ENCODE measurements at places on chromosomes 4 and X.
A peak's percentile ranks its signal among the peaks of the same experiment; 100 is the strongest.

DNA sequence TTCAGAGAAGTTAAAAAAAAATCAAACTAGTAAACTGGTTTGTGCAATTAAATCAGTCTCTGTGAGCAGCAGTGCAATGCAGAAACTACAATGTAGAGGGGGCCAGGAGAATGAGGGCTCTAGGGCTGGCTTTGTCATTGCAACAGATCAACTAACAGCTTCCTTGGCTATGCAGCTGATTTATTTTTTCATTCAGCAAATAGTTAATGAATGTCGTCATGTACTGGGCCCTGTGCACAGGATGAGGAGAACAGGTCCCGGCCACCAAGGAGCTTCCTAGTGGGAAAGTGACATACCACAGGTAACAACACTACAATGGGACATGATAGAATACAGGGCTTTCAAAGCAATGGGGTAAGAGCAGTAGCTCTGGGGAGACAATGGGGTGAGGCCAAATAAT, 190.1 kb downstream of the NSUN7 start:
- DNase-seq = no peak

- peak; percentile 45 for DNase-seq
Observed at GRCh38 chrX:115650916-115651315, 89.9 kb downstream of the PLS3 start.

- no peak for DNase-seq
Observed at GRCh38 chr4:1676605-1677525, 7.2 kb downstream of the FAM53A start.

- DNase-seq = no peak
Observed at GRCh38 chrX:19513383-19513782, 1.9 kb downstream of the MAP3K15 start.

- no peak for DNase-seq
Observed at GRCh38 chr4:154559494-154560418, 3.1 kb upstream of the FGB start.

GRCh38 chr4:113141901-113142346, 92.5 kb downstream of the ANK2 start:
- DNase-seq = no peak

DNA sequence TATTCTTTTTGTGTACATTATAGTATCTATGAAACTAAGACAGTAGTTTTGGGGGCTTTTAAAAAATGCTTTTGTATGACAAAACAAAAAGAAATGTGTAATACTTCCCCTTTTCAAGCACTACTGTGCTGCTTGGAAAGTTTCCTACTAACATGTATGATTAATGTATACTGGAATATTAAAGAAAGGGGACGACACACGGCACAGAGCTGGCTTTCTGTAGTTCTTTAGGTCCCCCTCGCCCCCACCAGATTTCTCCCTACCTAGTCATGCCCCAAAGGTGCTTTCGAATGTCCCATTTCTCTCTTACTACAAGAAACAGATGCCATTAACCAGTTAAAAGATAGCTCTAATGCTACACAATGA, 1.6 kb upstream of the AP1S2 start:
- no peak for DNase-seq

GRCh38 chrX:37364666-37365065, 15.5 kb downstream of the PRRG1 start:
- DNase-seq = no peak

- no peak for DNase-seq
Observed at GRCh38 chr4:85725721-85726170, 250.8 kb downstream of the ARHGAP24 start.

DNA sequence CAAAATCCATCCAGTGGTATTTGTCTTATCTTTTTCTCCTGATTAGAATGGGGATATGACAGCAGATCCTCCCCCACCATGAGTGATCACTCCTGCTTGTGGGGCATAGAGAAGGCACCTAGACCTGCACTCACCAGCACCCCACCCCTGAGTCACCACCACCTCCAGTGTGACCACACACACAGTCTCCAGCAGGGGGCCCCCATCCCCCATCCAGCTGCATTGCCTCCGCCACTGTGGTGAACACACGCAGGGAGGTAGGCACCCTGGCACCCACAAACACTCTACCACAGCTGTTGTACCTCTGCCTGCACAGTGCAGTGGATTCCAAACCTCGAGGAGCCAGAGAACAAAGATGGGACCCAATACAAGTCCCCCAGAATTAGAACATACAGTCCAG, 9.0 kb upstream of the MAGEA8 start:
- DNase-seq = no peak

- no peak for DNase-seq
Observed at GRCh38 chrX:99383786-99384185, 1026.3 kb downstream of the PCDH19 start.

GRCh38 chr4:165827018-165827417, 46.0 kb upstream of the TLL1 start:
- DNase-seq = no peak

- DNase-seq = no peak
Observed at GRCh38 chr4:146342600-146343192, 128.4 kb downstream of the REELD1 start.

GRCh38 chr4:15717086-15717485, 14.2 kb downstream of the BST1 start:
- no peak for DNase-seq

GRCh38 chr4:620851-621261, 4.5 kb upstream of the PDE6B start:
- no peak for DNase-seq

DNA sequence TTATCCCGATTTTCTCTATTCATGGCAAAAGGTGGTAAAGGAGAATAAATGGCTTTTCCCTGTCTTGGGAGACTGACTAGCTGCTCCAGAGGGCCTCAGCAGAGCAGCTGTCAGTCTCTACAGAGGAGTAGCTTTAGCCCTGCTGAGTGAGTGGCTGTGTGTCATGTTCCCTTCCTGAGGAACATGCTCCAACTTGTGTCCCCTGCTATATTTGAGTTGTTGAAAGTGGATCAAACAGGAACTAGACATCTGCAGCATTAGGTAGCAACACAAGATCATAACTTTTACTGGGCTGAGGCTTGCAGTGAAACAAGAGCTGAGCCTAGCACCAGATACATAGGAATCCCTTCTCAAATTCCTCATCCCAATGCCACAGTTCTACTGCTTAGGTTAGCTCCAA, 26.7 kb upstream of the PLAC1 start:
- no peak for DNase-seq

GRCh38 chr4:10299601-10300000, 157.6 kb downstream of the ZNF518B start:
- no peak for DNase-seq

DNA sequence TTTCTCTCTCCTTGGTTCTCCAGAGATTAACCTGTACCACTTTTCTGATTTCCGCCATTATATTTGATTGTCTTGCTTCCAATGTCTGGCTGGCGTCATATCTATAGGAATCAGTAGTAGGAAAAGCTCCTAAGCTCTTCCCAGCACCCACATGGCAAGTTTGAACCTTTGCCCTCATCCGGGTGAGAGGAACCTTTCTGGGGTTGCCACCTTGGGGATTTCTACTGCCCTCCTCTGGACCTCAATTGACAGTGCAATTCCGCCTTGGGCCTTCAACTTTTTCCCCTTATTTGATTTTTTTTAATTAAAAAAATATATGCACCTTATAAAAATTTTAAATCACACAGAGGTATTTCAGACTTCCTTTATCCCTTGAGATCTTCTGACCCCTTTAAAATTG, 2.0 kb upstream of the CXorf66 start:
- DNase-seq = no peak

DNA sequence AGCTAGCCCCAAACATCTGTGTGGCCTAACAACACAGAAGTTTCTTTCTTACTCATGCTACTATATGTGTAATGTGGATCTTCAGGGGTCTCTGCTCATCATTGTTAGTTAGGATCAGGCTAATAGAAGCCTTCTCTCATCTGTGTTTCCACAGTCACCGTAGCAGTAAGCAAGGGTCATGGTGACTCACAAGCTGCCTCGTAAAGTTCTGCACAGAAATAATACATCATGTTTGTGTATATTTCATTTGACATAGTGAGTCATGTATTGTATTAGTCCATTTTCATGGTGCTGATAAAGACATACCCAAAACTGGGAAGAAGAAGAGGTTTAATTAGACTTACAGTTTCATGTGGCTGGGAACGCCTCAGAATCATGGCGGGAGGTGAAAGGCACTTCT, 38.7 kb downstream of the SLC4A4 start:
- no peak for DNase-seq

DNA sequence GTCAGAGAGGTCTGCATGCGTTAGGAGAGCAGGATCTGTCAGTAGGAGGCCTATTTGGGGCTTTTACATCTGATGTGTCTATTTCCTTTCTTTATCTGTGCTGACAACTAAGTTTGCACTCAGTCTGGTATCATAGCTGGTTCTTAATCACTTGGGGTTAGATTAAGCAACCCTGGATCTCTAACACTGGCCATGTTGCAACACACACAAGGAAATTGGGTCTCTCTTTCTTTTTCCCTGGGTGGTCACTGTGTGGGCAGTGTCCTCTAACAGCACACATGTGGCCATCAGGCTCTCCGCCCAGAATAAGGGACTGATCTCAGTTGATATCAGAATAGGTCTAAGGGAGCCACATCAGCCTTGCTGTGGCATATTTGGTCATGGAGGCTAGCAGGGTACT, 38.9 kb downstream of the IGFBP7 start:
- no peak for DNase-seq

GRCh38 chrX:15242899-15243555, 26.9 kb downstream of the ASB9 start:
- peak; percentile 28 for DNase-seq

DNA sequence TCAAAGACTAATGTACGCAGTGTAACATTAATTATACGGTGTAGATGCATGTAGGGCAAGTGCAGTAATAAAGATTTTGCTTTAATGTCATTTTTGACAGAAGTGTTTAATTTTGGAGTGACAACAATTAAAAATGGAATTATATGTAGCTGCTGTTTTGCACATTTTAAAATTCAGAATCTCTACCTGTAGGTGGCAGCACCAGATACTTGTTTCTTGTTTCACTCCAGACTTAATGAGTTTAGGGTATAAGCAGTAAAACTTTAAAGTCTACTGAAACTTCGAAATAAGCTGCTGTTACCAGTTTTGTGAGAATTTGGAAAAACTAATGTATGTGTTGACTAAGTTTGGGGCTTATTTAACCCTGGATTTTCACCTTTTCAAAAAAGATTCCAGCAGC, 144.9 kb downstream of the POLA1 start:
- DNase-seq = peak; percentile 8

DNA sequence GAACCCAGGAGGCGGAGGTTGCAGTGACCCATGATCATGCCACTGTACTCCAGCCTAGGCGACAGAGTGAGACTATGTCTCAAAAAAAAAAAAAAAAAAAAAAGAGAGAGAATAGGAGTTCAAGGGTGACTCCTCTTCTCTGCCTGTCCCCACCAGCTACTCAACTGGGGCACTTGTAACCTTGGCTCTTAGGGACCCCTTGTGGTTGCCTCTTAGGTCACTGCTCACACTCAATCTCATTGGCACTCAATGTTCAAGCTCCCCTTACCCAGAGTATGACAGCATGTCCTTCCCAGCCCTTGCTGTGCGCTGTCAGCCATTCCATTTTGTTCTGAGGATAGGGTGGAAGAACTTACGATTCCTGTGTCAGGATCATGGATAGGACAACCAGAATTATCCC, 82.4 kb upstream of the BEND4 start:
- no peak for DNase-seq

DNA sequence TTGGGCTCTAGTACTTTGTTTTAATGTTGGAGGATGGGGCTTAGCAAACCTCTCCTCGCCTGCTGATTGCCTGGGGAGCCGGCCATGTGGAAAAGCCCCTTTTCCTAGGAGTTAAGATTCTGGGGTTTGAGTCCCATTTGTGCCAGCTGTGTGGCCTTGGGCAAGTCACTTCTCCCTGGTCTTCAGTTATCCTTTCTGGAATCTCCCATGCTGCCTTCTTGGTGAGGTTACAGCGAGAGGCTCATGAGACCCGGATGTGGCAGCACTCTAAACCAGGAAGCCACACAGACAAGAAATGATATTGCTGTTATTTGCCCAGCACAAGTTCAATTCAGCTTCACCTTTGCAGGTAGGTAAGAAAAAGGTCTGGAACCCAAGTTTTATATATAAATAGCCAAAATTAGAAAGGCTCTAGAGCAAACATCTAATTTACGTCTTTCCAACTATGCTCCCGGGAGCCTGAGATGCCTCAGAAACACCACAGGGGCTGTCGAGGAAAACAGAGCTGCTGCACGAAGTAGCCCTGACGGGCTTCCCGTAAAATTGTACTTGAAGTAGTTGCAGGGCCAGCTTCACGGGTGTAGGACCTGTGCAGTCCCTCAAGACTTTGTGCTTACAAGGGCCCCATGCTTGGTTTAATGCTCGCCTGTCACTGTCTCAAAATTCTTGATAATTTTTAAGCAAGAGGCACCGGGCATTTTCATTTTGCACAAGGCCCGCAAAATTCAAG, 8.3 kb upstream of the SASH3 start:
- no peak for DNase-seq

GRCh38 chr4:138092060-138092459, 150.1 kb downstream of the SLC7A11 start:
- no peak for DNase-seq

DNA sequence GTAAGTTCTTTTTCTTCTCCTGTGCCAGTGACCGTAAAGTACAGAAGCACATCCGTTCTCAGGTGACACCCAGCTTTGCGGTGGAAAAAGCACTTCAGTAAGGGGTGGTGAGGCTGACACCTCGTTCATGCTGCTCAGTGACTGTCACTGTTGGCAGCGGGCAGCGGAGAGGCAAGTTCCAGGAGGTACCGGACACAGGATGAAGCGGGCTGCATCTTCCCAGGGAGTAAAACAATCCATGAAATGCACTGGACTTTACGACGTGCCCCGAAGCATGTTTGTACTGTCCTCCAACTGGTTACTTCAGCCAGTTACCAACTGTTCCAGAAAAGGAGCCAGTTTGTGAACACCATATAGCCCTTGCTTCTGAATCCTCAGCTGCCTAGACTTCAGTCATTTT, 110.7 kb downstream of the ZNF827 start:
- peak; percentile 0 for DNase-seq

DNA sequence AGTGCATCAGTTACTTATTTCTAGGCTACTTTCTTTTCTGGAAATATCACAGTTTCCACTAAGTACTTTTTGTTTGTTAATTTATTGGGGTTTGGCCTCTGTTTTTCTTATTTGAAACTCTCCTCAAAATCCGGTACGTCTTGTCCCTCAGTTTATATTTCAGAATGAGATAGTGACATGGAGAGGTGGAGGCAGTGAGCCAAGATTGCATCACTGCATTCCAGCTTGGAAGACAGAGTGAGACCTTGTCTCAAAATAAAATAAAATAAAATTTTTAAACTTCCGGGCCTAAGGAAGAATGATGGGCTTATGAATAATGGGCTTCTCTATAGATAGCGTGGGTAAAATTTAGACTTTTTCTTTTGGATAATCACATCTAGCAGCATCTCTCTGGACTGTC, 567.8 kb downstream of the TRIML1 start:
- DNase-seq = no peak

- DNase-seq = peak; percentile 57
Observed at GRCh38 chrX:103730796-103731493, 20.2 kb downstream of the TMEM31 start.

Data from NCI-H2107 (cell line).